ENCODE measurements at places on chromosomes 12 and 14.

DNA sequence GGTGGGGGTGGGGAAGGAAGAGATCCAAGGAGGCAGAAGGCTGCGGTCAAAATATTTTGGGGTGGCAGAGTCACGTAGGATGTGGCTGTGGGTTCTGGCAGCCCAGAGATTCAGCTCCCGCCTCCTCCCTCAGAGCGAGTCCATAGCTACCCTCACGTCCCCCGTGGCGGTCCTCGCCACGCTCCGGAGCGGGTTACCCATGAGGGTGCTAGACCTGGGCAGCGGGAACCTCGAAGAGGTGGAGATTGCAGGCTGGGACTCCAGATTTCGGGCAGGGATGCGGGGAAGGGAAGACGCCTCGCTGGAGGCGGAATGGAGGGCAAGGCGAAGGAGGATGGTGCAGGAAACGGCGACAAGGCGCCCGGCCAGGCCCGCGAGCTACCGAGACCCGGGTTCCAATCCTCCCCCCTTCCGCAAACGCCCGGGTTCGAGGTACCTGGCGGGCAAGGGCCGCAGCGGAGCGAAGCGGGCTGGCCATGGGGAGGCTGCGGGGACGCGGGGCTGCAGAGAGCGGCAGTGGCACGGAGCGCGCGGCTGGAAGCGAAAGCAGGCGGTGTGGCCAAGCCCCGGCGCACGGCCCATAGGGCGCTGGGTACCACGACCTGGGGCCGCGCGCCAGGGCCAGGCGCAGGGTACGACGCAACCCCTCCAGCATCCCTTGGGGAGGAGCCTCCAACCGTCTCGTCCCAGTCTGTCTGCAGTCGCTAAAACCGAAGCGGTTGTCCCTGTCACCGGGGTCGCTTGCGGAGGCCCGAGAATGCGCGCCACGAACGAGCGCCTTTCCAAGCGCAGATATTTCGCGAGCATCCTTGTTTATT, 46.2 kb downstream of the BCAT1 start:
- peak; percentile 3 for DNase-seq

DNA sequence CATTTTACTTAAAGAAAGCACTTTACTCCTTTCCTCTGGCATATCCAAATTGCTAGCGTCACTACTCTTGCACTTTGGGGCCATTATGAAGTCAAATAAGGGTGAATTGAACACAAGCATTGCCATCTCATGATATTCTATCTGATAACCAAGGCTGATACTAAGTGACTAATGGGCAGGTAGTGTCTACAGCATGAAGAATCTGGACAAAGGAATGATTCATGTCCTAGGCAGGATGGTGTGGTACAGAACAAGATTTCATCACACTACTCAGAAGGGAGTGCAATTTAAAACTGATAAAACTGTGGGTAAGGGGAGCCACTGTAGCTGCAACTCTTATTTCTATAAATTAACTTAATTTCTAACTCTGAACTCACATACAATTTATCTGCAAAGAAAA, 7.7 kb upstream of the SLC6A15 start:
- no peak for DNase-seq

DNA sequence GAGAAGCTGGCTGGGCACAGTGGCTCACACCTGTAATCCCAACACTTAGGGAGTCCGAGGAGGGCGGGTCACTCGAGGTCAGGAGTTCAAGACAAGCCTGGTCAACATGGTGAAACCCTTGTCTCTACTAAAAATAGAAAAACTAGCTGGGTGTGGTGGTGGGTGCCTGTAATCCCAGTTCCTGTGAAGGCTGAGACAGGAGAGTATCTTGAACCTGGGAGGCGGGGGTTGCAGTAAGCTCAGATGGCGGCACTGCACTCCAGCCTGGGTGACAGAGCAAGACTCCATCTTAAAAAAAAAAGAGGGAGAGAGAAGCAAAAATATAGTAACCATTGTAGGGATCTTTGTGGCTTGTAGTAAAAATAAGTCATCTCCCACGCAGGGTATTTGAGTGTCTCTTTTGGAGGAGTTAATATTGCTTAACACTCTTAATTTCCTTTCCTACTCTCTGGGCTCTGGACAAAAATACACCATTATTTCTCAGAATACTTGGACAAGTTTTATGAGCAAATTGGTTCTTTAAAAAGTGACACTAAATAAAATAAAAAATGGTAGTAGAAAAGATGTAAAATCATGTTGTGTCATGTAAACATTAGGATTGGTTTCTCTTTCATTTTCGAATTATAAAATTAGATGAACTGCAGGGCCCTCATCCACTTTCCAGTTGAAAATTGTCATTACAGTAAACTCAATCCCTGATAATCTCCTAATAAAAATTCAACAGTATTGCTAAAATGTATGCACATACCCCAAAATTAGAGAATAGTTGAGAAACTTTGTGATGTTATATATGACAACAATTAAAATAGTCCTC, 61.1 kb upstream of the C12orf71 start:
- DNase-seq: no peak

DNA sequence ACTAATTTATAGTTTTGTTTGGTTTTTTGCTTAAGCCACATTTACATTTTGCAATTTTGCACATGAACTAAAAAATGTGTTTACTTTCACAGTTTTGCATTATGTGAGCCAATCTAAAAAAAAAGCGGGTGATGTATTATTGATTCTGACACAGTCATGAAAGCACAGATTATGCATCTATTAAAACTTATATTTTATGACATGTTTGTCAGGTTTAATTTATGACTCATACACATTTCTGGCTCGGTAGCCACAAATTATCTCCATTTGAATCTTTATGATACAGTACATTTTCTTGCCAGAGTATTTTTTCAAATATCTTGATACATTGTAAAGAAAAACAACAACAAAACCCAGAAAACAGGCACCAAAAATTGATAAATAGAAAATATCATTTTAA, 280.4 kb upstream of the GRIP1 start:
- DNase-seq: no peak

GRCh38 chr12:1995205-1995896, 8.9 kb downstream of the DCP1B start:
- DNase-seq: no peak

DNA sequence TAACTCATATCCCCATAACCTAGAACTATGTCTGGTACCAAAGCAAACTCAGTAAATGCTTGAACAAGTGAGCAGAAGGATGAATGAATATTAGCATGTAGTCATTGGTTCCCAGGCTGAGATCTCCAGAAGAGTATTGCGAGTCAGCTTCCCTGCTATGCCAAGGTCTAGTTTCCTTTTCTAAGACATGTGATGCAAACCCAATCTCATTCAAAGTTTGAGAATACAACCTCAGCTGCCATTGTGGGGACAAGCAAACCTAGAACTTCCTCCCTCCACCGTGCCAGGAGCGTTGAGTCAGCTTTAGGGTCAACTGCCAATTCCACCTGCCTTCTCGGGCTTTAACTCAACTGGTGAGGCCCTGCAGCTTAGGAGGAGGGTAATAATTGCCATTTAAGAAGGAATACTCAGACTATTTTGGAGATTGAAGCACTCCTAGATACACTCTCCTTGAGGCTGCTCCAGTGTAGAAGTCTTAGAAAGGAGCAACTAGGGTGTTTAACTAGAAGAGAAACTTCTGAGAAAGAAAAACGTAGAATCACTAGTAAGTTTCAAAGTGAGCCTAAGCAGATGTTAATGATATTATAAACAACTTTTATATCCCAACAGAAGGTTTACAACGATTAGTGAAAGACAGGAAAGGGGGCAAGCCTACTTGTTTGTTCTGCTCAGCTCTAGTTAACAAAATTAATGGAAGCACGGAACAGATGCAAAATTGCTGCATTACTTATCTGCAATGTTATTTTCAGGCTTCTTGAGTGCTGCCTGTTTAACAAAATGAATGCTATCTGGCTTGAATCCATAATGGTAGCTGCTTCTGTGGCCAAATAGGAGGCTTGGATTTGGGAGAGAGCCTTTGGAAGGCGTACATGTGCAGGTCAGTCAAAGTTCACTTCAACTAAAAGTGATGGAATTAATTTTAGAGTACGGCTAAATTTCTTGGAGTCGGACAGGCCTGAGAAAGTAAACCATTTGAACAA, 96.9 kb downstream of the HELB start:
- no peak for DNase-seq

- DNase-seq: no peak
Measured at GRCh38 chr12:49279706-49280159, 14.9 kb downstream of the TUBA1C start.

GRCh38 chr14:87615822-87616679, 376.9 kb downstream of the GALC start:
- peak; percentile 13 for DNase-seq

DNA sequence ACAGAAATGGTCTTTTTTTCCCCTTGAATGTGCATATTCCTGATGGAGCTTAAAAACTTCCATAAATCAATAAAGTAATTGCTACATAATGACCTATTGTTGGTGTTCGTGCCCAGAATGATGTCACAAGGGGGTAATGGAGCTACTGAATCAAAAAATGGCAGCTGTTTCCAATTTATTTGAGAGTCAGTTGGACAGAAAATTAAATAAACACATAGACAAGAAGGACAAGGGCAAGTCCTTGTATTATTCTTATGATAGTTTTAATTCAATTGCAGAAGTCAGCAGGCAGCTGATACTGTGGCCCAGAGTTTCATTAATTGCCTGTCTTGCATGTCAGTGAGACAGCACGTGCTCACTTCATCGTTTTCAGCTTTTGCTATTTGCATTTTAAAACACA, 473.5 kb downstream of the ETNK1 start:
- DNase-seq: no peak

- no peak for DNase-seq
Measured at GRCh38 chr12:119060847-119061796, 79.8 kb downstream of the SRRM4 start.

- no peak for DNase-seq
Measured at GRCh38 chr14:100621806-100622205, 34.6 kb upstream of the BEGAIN start.

Data from CD4-positive, alpha-beta T cell treated with Interleukin-21 for 1 hour (primary cell).